ENCODE measurements at places on chromosomes 12 and 14.

GRCh38 chr14:74569387-74569786 lies 42.6 kb downstream of the LTBP2 start:
- DNase-seq: no peak

DNA sequence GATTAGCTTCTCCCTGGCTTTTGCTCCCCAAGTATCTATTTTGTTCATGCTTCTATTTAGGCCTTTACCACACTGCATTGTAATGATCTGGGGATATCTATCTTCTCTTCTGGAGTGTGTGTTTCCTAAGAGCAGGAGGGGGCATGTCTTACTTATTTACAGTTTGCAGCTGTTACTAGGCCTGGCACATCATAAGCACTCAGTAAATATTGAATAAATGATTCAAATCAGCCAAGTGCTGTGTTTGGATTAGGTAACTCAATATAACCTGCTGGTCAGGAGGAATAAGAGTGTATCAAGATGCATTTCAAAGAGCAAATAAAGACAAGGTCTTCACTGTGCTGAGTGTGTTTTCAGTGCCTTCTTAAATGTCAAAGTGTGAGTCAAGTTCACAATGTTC lies 186.1 kb downstream of the FOXG1 start:
- no peak for DNase-seq

- DNase-seq: no peak
These were observed 1.6 kb upstream of the TAS2R30 start for GRCh38 chr12:11136075-11136474.

- no peak for DNase-seq
These were observed 167.6 kb downstream of the ANO4 start for GRCh38 chr12:100962086-100962712.

- DNase-seq: no peak
These were observed 32.5 kb upstream of the YAF2 start for GRCh38 chr12:42270596-42270995.

GRCh38 chr14:21385188-21385904 lies 1.5 kb upstream of the SUPT16H start:
- DNase-seq: peak; percentile 83

DNA sequence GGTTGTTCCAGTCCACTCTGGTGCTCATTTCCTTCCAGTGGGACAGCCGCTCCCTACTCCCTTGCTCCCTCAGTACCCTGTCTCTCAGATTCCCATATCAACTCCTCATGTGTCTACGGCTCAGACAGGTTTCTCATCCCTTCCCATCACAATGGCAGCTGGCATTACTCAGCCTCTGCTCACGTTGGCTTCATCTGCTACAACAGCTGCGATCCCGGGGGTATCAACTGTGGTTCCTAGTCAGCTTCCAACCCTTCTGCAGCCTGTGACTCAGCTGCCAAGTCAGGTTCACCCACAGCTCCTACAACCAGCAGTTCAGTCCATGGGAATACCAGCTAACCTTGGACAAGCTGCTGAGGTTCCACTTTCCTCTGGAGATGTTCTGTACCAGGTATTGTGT lies 69.9 kb downstream of the RAD52 start:
- no peak for DNase-seq

GRCh38 chr14:92366237-92366636 lies 43.3 kb downstream of the SLC24A4 start:
- DNase-seq: no peak

DNA sequence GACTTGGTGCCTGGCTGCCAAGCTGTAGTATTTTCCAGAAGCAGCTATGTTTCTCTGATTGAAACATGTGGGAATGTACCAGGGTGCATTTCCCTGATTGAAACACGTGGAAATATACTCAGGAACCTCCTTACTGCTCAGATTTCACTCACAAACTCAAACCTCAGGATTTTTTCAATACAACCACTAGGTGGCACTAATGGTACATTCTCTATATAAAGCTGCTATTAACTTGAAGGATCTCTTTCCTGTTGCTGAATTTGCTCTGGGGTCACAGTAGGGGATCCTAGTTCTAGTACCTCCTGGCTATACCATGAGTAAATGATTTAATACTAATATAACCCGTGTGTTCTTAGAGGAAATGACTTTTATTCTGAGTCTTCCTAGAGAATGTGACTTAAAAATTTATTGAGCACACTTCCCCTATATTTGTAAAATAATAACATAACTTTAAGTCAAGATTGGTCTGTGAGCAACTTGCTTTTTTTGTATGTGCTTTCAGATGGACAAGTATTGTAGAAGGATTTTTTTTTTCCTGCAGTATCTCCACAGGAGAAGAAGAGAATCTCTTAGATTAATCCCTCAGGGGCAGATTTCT lies 173.8 kb upstream of the MIS18BP1 start:
- DNase-seq: peak; percentile 60

DNA sequence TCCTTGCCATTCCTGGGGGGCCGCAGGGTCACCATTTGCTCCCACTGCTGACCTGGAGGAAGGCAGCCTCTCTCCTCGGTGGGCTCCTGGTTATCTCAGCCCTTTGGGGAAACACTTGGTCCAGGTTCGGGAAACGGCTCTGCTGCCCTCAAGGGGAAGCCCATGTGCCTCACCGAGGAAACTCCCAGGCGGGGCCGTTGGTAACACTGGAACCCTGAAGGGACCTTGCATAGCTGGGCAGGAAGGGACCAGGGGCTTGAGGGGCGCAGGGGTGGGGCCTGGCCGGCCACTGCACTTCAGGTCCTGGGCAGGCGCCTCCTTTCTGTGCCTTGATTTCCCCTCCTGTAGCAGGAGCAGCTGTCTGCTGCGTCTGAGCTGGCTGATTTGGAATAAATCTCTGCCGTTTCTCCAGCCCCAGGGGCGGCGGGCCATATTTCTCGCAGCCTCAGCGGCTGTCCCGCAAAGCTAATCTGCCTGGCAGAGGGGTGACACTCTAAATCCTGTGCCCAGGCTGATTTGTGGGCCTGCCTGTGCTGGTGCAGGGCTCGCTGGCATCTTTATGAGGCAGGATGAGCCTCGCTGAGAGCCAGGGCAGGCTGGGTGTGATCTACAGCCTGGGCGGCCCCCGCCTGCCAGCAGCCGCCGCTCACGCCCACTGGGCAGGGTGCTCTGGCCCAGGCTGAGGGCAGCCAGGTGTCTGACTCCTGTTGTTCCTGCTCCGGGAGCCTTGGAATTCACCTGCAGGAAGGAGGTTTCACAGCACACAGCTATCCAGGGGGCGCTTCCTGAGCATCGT lies 49.7 kb downstream of the KIF26A start:
- no peak for DNase-seq

DNA sequence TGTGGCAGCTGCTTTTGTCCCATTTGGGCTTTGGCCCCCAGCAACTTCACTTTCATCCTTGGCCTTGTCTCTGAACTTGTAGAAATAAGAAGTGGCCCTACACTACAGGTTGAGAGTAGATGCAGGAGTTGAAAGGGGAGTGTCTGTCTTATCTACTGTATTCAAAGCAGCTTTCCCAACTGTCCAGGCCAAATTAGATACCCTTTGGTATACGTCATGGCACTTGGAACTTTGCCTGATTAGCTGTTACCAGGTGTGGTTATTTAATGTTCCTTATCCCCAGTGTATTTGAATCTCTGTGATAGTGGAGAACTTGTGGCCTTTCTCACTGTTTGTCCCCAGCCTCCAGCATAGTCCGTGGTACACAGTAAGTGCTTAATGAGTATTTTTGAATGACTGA lies 33.5 kb downstream of the SUDS3 start:
- no peak for DNase-seq

DNA sequence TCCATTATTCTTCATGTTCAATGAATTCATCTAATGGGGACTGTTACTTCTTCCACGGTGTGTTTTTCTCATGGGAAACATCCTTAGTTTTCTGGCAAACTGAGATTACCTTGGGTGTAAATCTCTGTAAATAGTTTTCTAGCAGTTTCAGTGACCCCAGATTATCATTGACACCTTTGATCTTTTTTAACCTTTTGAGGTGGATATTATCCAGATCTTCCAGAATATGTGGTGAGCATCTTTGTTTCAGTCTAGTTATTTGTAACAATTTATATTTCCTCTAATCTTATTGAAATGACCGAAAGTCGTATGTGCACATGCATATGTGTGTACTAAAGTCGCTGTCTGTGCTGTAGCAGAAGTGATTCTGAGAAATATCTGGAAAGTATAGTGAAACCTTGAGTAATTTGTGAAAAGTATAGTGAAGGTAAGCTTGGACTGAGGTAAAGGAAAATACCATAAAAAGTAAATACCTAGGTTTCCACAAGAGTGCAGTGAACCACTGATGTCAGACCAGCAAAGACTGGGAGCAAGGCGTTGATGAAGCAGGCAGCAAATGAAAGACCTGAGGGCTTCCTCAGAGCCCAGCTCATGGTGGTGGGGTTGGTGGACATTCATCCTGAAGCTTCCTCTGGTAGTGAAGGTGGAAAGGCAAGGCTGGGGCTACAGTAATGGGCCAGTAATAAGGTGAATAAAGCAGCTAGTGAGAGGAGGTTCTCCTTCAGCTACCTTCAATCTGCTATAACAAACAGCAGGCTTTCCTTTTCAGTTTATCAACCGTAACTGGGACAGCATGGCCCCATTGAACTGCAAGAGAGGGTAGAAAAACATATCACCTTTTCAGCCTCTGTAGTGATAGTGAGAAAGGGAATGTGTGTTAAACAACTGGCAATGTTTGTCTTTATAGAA lies 480.2 kb upstream of the FBXO33 start:
- no peak for DNase-seq

DNA sequence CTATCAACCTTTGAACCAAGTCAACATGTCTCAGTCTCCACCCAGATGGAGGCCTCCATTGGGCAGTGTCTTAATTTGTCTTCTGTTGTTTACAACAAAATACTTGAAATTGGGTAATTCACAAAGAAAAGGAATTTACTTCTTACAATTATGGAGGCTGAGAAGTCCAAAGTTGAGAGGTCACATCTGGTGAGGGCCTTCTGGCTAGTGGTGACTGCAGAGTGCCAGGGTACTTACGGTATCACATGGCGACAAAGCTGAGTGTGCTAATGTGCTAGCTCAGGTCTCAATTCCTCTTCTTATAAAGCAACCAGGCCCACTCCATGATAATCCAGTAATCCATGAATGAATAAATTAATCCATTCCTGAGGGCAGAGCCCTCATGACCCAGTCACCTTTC lies 4.7 kb downstream of the NID2 start:
- no peak for DNase-seq

GRCh38 chr12:80217011-80217535 lies 117.7 kb downstream of the OTOGL start:
- peak; percentile 23 for DNase-seq

DNA sequence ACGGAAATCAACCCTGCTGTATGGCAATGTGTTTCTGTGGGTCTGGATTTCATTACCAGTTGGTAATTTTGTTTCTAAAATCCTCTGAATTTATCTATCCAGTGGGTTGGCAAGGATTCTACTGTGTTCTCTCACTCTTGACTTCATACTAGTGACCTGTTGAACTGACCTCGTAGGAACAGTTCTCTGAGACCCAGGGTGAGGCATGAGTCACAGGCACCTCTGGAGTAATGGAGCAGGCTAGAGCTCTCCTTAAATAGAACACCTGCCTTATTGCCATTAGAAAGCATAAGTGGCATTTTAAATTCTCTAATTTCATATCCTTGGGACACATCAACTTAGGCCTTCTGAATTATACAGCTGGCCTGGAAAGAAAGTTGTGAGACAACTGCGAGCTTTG lies 258.3 kb upstream of the NAV3 start:
- no peak for DNase-seq

DNA sequence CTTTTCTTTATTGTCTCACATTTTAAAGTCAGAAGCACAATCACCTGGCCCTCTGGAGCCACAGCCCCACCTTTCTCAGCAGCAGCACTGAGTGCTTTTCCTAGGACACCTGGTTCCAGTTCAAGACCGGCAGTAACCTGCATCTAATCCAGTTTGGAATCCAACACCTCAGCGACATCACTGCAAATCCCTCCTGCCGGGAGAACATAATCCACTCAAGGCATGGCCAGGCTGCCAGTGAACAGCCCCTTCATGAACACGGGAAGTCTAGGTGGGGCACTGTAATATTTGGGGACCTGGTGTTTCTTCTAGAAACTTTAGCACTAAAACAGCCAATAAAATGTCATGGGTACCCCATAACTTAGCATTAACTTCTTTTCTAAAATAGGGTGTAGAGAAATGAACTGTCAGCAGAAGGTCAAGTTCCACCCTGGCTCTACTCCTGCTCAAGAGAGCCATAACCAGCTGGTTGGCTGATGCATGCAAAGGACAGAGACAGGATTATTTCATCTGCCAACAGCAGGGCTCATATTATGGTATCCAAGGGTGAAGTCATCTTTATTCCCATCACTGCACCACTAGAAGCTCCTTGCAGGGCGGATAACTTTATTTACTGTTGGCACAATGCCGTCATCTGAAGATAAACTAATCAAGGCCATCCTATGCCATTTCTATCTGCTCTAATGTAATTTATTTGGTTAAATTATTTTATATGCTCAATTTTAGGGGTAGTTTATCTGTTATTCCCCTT lies 76.7 kb downstream of the TTC7B start:
- DNase-seq: no peak

DNA sequence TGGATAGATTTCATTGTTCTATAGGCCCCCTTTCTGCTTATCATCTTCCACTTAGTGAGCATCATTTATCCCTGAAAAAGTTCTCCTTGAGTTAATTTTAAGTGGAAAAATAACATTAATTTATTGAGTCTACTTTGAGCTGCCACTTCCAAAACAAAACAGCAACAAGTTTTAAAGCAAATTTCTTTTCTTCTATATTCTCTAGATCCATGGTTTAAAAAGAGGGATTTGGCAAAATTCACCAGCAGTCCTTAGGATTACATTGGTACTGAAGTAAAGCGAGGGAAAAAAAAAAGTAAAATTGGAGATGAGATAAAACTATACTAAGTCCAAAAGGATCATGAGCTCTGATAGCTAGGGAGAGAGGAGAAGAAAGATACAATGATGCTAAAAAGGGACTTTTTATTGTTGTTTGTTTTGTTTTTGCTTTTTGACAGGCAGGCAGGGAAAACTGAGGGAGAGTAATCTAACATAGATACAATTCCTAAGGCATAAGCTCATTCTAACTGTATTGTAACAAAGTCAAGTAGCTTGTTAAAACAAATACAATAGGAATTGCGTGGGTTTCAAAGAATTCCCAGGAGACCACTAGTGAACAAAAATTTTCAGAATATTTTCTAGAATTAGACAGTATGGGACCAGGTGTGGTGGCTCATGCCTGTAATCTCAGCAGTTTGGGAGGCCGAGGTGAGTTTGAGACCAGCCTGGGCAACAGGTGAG lies 19.2 kb upstream of the PLEKHA5 start:
- DNase-seq: no peak

GRCh38 chr14:95270203-95270602 lies 49.5 kb downstream of the CLMN start:
- DNase-seq: no peak
